AG04450 (cell line): ENCODE measurements at places on chromosomes 7 and 10. TPM values are rescaled to one million over a fixed set of nuclear protein-coding genes. Genes with fewer than 3 reads are reported as not detected.

DNA sequence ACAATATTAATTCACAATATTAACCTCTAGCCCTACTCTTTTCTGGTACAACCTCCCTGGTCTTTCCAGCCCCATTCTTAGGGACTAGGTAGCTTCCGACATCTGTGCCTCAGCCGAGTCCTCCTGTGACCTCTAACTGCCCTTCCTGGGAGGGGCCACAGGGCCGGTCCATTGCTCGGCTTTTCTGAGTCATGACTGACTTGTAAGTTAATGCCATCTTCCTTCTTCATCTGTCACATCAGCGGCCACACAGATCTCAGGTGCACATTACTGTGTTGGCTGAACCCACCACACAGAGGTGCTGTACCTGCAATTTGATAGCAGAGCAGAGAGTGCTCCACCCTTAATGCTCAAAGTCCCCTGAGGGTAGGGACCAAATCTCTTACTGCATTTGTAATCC, 4.1 kb upstream of the CPA4 start:
- no peak for DNase-seq

DNA sequence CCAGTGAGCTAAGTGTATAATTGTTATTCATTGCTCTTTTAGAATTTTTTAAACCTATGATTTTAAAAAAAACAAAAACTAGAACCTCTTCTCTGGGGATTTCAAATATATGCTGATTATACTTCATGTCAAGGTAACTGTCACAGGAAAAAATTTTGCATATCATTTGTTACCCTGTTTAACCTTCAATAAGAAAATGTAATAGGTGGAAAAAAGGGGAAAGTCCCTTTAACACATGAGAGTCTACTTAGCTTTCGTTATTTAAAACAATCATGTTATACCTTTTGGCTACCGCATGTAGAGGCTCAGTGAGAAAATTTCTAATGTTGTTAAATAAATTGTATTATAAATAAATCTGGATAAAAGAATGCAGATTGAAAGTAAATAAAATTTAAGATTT, 190.1 kb upstream of the AKR1E2 start:
- no peak for DNase-seq

- no peak for DNase-seq
Observed at GRCh38 chr7:130982160-130982638, 248.2 kb upstream of the KLF14 start.

- DNase-seq = no peak
Observed at GRCh38 chr10:26372513-26373354, 65.4 kb upstream of the APBB1IP start.

GRCh38 chr7:451255-452225, 68.1 kb downstream of the PDGFA start:
- no peak for DNase-seq

GRCh38 chr7:67878808-67879207, 882.2 kb downstream of the TYW1 start:
- DNase-seq = no peak

GRCh38 chr7:108468246-108468645, 12.0 kb upstream of the NRCAM start:
- no peak for DNase-seq

GRCh38 chr7:25787336-25787735, 364.7 kb upstream of the NFE2L3 start:
- no peak for DNase-seq

- no peak for DNase-seq
Observed at GRCh38 chr7:140245611-140246105, 68.9 kb upstream of the KDM7A start.

DNA sequence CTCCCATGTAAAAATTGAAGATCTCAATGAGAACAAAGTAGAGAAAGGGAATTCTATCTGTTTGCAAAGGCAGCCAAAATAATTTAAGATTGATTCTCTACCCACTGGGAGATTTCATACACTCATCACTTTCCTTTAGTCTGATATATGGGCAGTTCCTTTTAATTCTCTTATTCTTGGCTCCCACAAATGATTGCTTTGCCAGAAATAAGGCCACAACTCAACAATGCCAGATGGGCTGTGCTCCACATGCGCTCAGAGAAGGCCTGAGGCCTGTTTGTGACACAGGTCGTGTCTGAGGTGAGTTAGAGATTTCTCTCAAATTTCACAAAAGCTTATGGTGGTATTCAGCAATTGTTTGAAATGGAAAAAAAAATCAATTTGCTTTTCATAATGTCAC, 501.9 kb upstream of the SEMA3D start:
- no peak for DNase-seq

DNA sequence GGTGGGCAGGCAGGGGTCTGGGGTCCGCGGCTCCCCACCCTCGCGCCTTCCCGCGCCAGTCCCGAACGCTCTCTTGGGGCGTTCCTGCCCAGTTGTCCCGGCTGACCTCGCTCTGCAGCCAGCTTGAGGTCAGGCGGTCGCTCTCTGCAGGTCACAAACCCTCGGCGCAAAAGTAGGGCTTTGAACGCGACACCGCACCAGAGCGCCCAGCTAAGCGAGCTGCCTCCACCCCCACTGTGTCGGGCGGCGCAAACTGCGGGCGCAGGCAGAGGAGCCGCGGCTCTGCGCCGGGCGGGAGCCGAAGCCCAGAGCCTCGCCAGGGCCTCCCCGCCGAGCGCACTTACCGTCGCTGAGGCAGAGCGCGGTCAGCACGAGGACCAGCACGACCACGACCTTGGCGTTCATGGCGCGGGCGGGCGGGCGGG, 284 bp downstream of the CXCL12 start:
- no peak for DNase-seq

- DNase-seq = no peak
Observed at GRCh38 chr7:149224352-149224751, 15.1 kb upstream of the ZNF212 start.

DNA sequence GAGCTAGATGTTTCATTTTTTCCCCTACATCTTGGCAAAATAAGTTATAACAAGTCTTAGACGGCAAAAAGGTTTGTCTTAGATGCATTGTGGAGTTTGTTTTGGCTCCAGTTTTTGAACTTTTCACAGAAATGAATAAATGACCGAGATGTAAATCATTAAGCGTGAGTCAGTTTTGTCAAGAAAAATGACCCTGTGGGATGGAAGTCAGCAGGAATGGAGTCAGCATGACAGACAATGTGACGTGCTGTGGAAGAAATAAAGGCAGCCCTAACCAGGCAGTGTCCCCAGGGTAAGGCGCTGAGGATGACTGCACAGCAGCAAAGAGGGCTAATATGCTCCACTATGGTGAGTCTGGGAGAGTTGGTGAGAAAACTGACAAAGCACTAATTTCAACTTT, 163.2 kb downstream of the NOC3L start:
- DNase-seq = no peak

GRCh38 chr7:107534139-107534538, 29.6 kb downstream of the COG5 start:
- DNase-seq = no peak

GRCh38 chr7:80666376-80666775, 27.9 kb downstream of the CD36 start:
- no peak for DNase-seq

DNA sequence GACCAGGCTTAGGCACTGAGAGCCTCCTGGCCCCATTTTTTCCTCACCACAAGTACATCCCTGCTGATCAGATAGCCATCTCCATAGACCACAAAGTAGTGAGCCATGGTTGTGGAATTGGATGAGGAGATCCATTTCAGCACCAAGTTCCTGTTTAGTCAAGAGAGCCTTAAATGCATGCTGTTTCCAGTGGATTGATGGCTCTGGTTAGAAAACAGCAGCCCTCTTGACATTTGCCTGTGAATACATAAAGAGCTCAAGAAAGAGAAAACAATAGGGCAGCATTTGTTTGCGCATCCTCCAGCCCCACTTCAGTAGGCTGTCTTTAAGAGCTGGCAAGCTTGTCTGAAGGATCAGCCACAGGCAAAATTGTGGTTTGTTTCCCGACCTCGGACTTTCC, 251.2 kb downstream of the POU6F2 start:
- DNase-seq = no peak

DNA sequence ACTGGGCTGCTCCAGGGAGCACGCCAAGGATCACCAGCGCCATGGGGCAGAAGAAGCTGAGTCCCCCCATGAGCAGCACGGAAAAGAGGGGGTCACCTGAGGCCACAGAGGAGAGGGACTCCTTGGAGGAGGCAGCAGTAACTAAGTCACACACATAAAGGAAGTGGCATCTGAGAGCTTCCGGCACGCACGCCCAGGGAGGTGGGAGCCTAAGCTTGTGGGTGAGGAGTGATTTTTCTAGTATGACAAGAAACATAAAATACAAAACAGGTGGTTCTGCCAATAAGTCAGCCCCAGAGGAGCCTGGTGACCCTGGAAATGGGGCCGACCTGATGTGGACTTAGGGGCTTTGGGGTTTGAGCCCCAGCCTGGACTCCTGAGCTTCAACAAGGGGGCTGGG, 60.8 kb downstream of the CARD11 start:
- no peak for DNase-seq

- DNase-seq = no peak
Observed at GRCh38 chr10:127935071-127935561, 28.2 kb downstream of the PTPRE start.

DNA sequence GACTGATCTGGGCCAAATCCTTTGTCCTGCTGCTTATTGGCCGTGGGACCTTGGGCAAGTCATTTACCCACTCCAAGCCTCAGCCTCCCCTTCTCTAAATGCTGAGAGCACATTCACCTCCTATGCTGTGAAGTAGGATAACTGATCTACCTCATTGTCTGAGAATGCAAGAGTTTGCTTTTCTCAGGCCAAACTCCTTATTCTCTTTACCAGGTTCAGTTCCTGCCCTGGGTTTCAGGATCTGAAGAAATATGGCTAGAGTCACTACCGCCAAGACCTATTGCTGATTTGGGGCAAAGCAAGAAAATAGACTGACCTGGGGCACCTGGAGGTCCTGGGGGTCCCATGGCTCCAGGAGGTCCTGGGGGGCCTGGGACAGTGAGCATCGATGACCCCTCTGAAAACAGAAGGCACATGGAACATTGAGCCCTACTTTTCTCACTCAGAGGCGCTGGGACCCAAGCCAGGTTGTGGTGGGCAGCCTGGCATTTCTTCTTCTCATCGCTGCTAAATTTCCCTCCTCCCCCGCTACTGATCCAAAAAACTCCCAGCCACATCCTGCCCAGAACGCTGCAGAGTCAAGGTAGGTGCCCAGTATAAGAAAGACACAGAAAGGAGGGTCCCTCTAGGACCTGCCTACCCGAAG, 42.4 kb downstream of the COL17A1 start:
- no peak for DNase-seq

DNA sequence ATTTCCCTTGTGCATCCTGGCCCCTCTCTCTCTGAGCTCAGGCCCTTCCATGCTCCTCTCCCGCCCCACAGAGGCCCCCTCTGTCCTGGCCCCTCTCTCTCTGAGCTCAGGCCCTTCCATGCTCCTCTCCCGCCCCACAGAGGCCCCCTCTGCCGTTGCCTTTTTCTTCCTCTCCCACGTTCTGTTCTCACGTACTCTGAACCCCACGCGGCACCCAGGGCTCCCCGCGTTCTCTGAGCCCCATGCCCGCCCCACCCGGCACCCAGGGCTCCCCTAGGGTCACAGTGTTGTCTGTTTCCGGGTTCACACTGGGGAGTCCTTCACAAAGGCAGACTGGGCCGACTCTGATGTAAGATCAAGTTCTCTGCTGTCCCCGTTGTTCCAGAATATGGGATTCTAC, 336.8 kb downstream of the DNAJB6 start:
- DNase-seq = no peak

DNA sequence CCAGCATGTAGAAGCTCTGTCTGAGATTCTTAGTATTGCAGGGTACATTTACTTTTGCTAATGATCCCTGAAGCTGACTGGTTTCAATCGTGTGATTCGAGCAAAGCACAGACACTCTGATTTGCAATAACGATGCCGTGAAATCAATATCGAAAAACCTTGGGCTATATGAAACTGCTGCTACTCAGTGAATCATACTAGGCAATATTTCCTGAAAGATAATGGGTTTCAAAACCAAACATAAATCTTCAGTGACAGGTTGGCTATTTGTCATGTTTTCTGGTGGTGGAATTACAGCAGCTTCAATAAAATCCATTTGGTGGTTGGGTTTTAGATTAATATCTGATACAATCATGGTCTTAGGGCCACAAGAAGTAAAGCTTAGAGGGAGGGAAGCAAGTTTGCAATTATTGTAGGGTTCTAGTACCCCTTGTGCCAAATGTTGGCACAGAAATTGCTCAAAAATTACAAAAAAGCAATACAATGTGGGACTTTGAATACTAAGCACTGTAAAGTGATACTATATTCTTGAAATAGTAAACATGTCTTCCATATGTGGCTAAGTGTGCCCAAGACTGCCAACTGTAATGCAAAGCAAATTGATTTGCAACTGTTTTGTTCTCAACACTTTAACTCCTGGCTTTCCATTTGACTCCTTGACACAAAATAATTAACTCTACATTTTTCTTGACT, 112.4 kb upstream of the JAZF1 start:
- no peak for DNase-seq

DNA sequence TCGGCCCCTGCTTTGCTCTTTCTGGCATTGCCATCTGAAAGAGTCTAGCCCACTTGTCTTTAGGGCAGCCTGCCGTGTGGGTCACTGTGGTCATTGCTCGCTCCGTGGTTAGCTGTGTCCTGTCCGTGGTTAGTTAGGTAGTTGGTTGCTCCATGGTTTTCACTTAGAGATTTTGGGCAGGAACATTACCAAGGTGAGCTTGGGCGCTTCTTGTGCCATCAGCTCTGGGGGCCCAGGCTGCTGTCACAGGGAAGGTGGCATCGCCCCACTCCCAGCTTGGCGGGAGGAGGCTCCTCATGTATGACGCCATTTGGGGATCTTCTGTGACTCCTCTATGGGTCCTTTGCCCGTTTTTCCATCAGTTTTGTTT, 53.1 kb downstream of the INPP5A start:
- DNase-seq = no peak

GRCh38 chr10:18656724-18657123, 2.5 kb upstream of the ARL5B start:
- DNase-seq = no peak

WAPL gene
- 20.0 and 24.5 TPM in 2 replicates for polyA plus RNA-seq

IRF5 gene
- polyA plus RNA-seq = 0.04 and 0.06 TPM in 2 replicates

TAS2R41 gene
- polyA plus RNA-seq = not detected in 2 replicates

ECHS1 gene
- 56.6 and 60.9 TPM in 2 replicates for polyA plus RNA-seq

C10orf88 gene
- 7.5 and 8.6 TPM in 2 replicates for polyA plus RNA-seq

FAM20C gene
- 34.5 and 44.6 TPM in 2 replicates for polyA plus RNA-seq

GIMAP6 gene
- polyA plus RNA-seq = not detected in 2 replicates

SUFU gene
- polyA plus RNA-seq = 11.0 and 13.2 TPM in 2 replicates

GATA3 gene
- polyA plus RNA-seq = 0.05 TPM in 1 of 2 replicates, not detected in the other

LBX1 gene
- polyA plus RNA-seq = not detected in 2 replicates

GSAP gene
- 7.5 and 8.9 TPM in 2 replicates for polyA plus RNA-seq

STARD3NL gene
- 63.8 and 93.4 TPM in 2 replicates for polyA plus RNA-seq

SPDYE6 gene
- polyA plus RNA-seq = not detected in 2 replicates
